ENCODE measurements at places on chromosomes 1 and 21.

DNA sequence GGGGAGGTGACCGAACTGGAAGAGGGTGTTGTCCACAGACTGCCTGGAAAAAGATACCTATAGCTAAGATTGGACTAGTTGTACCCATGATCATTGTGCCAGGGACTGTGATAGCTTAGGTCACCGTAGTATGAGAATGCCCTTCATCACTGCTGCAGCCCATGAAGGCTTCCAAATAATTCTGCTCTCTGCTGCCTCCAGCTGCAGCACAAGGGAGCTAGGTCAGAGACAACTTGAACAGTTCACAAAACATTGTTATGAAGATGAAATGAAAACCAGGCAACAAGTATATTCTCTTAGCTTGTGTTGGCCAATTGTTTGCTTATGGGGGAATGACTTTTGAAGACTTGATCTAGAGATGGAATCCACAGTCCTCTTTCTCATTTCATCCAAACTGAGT is 246.7 kb downstream of the MRPL39 start:
- DNase-seq, result no peak

- no peak for DNase-seq
Observed at GRCh38 chr21:14817311-14817710, 247.5 kb downstream of the NRIP1 start.

DNA sequence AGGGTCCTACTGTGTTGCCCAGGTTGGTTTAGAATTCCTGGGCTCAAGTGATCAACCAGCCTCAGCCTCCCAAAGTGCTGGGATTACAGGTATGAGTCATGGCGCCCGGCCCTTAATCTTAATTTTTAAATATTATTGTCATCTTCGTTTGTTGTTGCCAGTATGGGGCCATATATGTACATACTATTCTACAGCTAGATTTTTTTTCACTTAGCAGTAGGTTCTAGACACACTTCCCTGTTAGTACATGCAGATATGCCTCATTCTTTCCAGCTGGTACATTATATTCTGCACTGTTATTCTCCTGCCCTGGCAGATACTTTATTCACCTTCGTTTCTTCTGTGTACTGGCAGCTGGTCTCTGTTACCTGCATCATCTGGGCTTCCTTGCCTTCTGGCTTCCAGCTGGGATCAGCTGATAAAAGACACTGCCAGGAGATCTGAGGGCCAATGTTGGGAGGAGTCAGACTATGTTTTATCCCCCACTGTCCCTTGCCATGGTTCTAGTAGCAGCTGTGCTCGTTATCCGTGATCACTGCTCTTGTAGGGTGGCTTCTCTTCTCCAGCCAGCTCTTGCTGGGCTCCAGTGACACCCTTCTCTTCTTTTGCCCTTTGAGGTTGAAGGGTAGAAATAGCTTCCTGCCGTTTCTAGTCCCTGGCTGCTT is 24.7 kb downstream of the ST3GAL3 start:
- no peak for DNase-seq

DNA sequence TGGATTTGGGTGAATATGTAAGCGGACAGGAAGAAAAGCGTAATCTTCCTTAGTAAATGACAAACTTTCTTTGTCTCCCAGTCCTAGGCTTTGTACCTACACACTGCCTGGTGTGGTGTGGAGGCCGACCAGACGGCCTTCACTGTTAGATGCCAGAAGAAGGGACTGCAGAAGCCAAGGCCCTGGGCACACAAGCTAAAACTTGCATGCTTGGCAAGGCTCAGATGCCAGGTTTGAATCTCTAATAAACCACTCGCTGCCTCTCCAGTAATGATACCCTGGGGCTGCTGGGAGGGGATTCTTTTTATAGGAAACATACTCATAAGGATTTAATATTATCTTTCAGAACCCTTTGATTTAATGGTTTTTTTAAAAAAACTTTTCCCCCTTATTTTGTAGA is 263.8 kb downstream of the PTPRC start:
- DNase-seq, result no peak

GRCh38 chr1:202084791-202085681 is 37.7 kb upstream of the GPR37L1 start:
- DNase-seq, result peak; percentile 98

- DNase-seq, result no peak
Observed at GRCh38 chr1:203513585-203514031, 19.7 kb downstream of the OPTC start.

DNA sequence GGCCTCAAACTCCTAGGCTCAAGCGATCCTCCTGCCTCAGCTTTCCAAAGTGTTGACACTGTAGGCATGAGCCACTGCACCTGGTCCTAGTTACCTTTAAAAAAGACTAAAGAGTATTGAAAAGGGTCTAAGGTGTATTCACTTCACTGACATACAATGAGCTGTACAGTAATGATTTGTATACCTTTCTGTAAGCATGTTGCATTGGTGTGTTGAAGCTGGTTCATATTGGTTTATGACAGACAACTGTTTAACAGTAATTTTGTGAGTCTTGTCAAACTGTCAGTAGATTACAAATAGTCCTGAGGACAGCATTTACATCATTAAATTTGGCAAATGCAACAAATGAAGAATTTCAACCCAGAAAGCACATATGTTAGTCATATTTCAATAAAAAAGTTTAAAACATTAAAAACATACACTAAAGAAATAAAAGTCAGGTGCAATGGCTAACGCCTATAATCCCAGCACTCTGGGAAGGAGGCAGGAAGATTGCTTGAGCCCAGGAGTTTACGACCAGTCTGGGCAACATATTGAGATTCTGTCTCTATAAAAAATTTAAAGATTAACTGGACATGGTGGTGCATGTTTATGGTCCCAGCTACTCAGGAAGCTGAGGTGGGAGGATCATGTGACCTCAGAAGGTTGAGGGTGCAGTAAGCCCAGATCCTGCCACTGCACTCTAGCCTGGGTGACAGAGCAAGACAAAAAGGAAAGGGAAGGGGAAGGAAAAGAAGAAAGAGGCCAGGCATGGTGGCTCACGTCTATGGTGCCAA is 88.3 kb upstream of the HP1BP3 start:
- no peak for DNase-seq

DNA sequence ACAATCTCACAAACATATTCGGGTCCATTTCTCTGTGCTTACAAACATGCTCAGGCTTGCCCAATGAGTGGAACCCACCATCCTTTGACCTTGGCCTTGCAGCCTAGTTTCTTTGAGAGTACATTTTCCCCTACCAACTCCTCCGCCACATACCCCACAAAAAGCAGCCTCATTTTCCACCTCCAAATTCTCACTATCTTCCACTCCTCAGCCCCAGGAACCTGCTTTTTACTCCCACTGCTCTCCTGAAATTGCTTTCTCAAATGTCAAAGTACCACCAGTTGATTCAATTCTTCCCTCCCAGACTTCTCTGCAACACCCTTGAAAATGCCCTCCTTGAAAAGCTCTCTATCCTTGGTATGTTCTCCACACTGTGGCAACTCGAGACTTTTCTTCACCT is 103.8 kb downstream of the RUNX1 start:
- DNase-seq, result no peak

DNA sequence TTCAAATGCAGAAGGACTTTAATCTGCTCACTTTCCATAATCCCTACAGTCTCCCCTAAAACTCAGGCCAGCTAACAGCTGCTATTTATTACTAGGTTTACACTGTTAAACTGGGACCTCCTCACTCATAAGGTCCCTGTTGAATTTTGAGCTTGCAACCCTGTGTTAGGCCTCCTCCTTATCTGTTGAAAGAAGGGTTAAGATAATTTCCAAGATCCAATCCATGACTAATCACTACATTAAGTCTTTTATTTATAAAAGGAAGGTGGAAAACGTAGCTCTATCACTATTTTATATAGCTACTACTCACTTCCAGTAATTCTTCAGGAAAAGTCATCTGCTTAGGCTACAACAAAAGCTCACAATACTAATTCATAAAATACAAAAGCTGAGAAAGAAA is 79.5 kb downstream of the EVI5 start:
- no peak for DNase-seq

- no peak for DNase-seq
Observed at GRCh38 chr1:175530183-175530582, 213.2 kb downstream of the TNR start.

DNA sequence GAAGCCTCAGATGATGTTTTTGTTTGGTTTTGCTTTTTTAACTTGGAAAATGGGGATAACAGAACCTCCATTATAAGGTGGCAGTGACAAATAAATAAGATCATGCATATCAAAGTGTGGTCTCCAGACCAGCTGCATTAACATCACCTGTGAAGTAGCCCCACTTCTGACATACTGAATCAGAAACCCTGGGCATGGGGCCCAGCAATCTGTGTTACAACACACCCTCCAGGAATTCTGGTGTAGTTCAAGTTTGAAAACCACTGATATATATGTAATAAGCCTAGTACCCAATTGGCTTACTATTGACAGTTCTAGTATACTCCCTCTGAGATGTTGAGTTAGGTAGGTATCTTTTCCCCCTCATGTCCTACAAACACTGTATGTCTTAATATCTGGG is 24.1 kb upstream of the RNF19B start:
- no peak for DNase-seq

- no peak for DNase-seq
Observed at GRCh38 chr21:27580276-27580675, 613.4 kb upstream of the ADAMTS5 start.

DNA sequence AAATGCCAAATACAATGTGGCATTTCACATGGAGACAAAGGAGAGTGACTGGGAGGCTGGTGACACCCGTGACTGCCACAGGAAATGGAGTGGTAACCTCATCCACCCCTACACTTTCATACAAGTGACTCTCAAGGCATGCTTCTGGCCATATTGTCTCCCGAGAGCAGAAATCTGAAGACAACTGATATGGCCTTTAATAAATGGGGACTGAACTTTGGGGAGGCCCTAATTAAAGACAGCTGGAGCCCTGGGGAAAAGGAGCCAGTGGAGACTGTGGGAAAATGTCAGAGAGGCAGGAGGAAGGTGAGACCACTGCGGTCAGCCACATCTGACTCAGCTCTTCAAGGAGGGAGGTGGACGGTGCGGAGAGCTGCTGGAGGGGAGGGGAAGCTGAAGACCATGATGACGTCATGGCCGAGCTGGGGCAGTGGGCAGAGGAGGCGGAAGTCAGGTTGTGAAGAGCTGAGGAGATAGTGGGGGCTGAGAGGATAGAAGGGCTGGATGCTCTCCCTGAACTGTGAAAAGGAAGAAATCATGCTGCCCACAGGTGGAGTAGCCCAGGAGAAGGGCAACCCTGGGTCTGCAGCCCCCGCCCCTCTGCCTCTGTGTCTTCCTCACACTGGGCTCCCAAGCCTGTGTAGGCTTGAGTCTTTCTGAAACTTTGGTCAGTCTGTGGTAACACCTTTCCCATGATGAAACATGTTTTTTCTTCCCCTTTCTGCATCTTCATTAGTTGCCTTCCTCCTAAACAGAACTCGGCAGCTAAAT is 14.0 kb upstream of the NCF2 start:
- DNase-seq, result no peak

- no peak for DNase-seq
Observed at GRCh38 chr1:241270016-241270415, 87.0 kb downstream of the RGS7 start.

GRCh38 chr1:233790662-233791371 is 113.7 kb upstream of the SLC35F3 start:
- DNase-seq, result peak; percentile 11

- DNase-seq, result no peak
Observed at GRCh38 chr1:32861904-32862695, 8.6 kb downstream of the FNDC5 start.

DNA sequence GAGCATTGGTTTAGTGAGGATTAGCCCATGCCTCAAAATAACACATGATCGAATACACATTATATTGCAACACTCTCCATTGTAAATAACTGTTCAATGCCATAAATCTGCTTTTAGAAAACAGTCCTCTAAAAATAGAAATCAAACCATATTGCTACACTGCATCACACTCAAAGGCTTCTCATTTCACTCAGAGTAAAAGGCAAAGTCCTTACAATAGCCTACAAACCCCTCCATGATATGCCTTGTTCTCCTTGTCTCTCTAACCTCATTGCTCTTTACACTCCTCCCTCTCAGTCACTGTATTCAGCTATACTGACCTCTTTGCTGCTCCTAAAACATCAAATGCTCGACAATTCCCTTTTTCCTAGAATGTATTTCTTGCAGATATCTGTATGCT is 64.2 kb downstream of the CYYR1 start:
- DNase-seq, result no peak

- no peak for DNase-seq
Observed at GRCh38 chr21:31531967-31532366, 127.5 kb upstream of the SOD1 start.

DNA sequence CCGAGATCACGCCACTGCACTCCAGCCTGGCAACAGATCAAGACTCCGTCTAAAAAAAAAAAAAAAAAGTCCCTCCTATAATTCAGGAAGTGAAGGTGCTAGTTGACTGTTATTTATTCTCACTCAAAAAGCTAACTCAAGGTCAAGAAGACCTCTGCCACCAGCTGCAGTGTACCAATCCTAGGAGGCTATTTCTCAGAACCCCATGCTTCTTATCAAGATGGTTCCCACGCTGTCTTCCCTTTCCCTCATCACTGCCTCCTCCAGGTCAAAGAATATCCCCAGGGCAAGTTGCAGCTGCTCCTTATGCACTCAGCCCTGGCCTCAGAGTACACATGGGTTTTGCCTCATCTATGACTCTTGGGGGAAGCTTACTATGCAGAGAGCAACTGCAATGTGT is 53.6 kb downstream of the RERE start:
- DNase-seq, result no peak

- DNase-seq, result no peak
Observed at GRCh38 chr1:159756397-159756796, 24.4 kb upstream of the DUSP23 start.

DNA sequence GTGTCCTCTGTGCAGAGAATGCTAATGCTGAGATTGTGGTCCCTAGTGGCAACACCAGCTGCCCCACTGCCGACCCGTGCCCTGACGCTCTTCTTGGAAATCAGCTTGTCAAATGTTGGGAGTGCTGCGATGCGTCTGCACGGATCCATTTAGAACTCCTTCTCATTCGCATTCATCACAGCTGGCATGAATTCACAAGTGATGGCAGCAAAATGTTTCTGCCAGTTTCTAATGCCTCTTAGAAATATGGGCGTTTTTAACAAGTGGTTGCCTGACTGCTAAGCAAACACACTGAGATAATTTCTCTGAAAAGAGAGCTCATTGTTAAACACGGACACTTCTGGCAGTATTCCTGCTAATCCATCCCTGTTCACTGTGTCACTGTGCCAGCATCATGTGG is 131.9 kb upstream of the KCNJ6 start:
- peak; percentile 20 for DNase-seq

DNA sequence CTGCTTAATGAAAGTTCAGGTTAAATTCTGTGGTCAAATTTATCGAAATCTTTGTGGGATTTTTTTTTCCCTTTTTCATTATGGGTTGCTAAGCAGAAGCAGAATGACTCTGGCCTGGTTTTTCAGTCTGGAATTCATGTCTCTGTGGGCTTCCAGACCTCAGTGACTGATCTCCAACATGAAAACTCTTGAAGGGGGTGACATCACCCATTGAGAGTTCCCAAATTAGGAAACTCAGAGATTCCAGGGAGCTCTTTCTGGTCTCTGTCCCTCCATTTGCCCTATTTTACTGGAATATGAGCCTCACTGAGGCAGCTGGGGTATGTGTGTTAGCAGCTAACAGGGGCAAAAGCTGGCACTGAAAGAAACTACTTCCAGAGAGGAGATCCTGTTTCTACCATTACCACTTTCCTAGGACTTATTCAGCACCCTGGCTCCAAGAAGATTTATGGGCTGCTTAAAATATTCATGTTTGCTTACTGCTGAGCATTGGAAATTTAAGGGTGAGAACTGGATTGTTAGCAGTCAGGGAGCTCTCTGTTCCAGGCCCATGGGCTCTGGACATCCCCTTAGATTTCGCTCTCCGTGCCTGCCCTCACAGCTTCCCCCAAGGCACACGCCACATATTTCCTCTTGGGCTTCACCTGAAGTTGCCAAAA is 203.4 kb upstream of the SPAG17 start:
- no peak for DNase-seq

- DNase-seq, result no peak
Observed at GRCh38 chr1:175600721-175601440, 142.5 kb downstream of the TNR start.

Measured in NCI-H1436 treated with DMSO at 0.1 percent for 48 hours (cell line).